ENCODE measurements at places on chromosomes 2 and 18.

DNA sequence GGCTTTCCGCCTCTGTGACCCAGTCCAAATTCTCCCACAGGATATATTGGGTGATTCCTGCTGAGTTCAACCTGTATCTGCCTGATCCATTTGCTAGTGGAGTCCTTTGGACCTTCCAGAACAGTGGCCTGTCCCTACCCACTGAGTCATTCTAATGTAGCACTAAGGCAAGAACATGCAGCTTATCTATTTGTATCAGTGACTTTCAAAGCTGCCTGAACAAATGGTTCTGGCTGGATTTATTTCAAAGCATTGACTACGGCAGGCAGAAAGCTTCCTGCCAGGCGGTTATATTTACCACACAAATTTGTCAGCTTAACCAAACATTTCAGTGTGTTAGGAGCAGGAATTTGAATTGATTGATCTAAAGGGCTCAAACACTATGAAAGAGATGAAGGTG, 613.4 kb downstream of the DCC start:
- H3K4me1 ChIP-seq = no peaks in the 10 kb centered on the region
- no peak overlapping the region for H3K4me3 ChIP-seq
- no peaks in the 10 kb centered on the region for H3K36me3 ChIP-seq
- no peak overlapping the region for H3K27ac ChIP-seq
- no peak for DNase-seq
- no peaks in the 10 kb centered on the region for H3K27me3 ChIP-seq

DNA sequence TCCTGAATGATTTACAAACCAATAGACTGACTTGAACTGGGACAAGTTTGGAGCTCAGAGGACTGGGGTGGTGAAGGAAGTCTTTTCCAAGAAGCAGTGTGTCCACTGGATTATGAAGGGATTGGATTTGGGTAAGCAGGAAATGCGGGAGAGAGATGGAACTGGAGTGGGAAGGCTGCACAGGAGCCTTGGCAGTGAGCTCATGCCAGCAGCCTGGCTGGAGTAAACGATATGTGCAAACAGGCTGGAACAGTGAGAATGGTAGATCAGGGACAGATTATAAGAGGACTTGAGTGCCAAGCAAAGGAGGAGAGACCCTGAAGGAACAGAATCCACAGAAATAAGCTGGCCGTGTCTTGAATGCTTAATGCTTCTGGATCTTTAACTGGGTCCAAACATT, 121.9 kb upstream of the GATA6 start:
- no peak overlapping the region for H3K4me3 ChIP-seq
- H3K36me3 ChIP-seq = no peaks in the 10 kb centered on the region
- DNase-seq = no peak
- peaks cover 37% of the 10 kb centered on the region for H3K4me1 ChIP-seq

DNA sequence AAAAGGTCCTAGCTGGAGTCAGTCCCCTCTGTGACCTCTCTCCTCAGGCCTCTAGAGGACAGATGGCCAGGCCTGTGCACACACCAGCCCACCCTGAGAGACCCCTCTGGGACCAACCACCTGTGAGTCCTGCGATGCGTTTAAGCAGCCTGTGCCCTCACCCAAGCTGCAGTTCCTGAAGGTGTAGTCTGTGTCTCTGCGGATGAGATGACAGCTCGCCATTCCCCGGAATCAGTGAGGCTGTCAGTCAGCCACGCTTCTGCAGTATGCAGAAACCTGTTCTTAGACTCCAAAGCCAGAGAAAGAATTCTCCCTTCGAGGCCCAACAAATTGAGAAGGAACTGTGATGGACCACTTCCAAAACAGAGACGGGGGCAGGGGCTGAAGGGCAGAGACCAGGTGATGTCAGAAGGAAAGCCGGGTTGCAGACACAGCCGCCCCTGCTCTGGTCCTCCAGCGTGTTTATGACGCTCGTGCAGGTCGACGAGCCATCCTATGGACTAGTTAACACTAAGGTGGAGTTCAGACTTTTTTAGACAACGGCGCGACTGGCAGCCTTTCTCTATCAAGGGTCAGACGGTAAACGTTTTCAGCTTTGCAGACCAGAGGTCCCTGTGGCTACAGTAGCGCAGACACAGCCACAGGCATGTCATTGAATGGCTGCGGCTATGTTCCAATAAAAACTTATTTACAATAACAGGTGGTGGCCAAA, 10.2 kb downstream of the MTERF4 start:
- H3K27ac ChIP-seq = no peak overlapping the region
- no peak overlapping the region for H3K4me3 ChIP-seq

DNA sequence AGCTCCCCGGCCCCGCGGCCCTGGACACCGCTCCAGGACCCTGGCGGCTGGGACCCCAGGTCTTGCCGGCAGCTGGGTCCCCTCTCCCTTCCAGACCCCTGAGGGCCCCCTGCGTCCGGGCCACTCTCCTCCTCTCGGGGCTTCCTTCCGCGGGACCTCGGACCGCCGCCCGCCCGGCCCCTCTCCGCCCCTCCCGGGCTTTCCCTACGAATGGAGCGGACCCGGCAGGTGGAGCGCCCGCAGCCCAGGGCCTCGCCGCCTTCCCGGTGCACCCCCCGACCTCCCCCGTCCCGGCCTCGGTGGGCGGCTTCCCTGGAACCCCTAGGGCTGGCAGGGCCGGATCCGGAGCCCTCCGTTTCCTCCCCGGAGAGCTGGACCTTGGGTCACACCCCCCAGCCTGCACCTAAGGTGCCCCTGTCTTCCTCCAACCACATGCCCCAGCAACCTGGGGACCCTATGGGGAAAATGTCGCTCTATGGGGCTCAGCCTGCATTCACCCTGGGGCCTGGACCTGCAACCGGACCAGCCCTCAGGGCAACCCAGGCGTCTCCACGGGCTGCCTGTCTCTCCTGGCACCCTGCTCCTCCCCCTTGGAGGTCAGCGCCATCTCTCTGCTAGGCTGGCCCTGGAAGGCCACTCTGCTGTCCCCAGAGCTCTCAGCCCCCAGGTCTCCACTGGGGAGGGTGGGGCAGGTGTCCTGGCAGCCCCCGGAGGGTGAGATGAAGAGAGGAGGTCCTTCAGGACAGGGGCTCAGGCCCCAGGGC, 730 bp downstream of the B3GNT7 start:
- H3K4me3 ChIP-seq = peak overlapping the region; percentile 64
- no peak for DNase-seq
- no peak overlapping the region for H3K27ac ChIP-seq
- peaks cover 13% of the 10 kb centered on the region for H3K27me3 ChIP-seq
- H3K36me3 ChIP-seq = no peaks in the 10 kb centered on the region

GRCh38 chr2:208156439-208156838, 7.0 kb downstream of the CRYGA start:
- DNase-seq = no peak
- no peaks in the 10 kb centered on the region for H3K27me3 ChIP-seq
- no peak overlapping the region for H3K27ac ChIP-seq

DNA sequence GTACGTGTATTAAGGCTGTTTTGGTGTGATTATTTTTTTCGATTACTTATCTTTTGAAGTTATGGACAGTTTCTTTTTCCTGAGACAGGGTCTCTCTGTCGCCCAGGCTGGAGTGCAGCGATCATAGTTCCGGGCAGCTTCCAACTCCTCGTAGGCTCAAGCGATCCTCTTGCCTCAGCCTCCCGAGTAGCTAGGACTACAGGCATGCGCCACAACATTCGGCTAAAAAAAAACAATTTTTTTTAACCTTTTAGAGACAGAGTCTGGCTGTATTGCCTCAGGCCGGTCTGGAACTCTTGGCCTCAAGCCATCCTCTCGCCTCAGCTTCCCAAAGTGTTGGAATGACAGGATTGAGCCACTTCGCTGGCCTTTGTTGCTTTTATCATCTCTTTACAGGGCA, 945 bp downstream of the HAT1 start:
- DNase-seq = peak; percentile 19
- H3K27me3 ChIP-seq = no peaks in the 10 kb centered on the region
- no peaks in the 10 kb centered on the region for H3K36me3 ChIP-seq
- peaks cover 9% of the 10 kb centered on the region for H3K4me1 ChIP-seq
- H3K4me3 ChIP-seq = peak overlapping the region; percentile 66
- H3K27ac ChIP-seq = peak overlapping the region; percentile 94

DNA sequence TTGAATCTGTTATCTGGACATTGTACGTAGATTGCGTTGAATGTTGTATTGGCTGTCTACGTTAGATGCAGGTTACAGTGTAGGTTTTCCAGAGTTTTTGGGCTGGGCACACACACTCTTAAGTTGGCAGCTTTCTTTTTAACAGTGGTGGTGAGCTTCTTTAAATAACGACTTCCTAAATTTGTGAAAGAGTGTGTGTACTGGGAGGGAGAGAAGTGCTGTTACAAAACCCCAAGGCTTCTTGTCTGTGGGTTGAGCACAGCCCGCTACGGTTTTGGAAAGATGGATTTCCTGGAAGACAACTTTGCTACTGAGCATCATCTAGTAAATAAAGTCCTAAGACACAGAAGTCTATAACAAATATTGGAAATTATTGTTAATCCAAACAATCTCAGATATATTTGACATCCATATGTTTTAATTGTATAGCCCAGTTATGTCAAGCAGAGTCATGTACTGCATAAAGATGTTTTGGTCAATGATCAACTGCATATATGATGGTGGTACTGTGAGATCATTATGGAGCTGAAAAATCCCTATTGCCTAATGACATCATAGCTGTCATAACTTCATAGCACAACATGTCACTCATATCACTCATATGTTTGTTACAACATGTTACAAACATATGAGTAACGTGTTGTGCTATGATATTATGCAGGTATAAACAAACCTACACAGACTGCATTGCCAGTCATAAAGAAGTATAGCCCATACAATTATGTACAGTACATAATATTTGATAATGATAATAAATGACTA, 7.9 kb upstream of the THUMPD2 start:
- H3K27ac ChIP-seq = no peak overlapping the region
- no peaks in the 10 kb centered on the region for H3K4me1 ChIP-seq
- no peak for DNase-seq
- no peaks in the 10 kb centered on the region for H3K36me3 ChIP-seq
- no peak overlapping the region for H3K4me3 ChIP-seq
- no peaks in the 10 kb centered on the region for H3K27me3 ChIP-seq

- peak overlapping the region; percentile 85 for H3K27ac ChIP-seq
- no peaks in the 10 kb centered on the region for H3K36me3 ChIP-seq
- no peak overlapping the region for H3K4me3 ChIP-seq
- DNase-seq = no peak
- no peaks in the 10 kb centered on the region for H3K27me3 ChIP-seq
Measured at GRCh38 chr18:9993521-9994025, 79.8 kb downstream of the VAPA start.

GRCh38 chr2:60623040-60623439, 69.6 kb upstream of the BCL11A start:
- H3K4me3 ChIP-seq = no peak overlapping the region
- H3K36me3 ChIP-seq = no peaks in the 10 kb centered on the region
- DNase-seq = no peak
- peaks cover 2% of the 10 kb centered on the region for H3K27me3 ChIP-seq

GRCh38 chr2:234060236-234060635, 9.7 kb downstream of the SPP2 start:
- H3K27me3 ChIP-seq = no peaks in the 10 kb centered on the region
- no peak overlapping the region for H3K27ac ChIP-seq
- DNase-seq = no peak
- no peaks in the 10 kb centered on the region for H3K4me1 ChIP-seq

DNA sequence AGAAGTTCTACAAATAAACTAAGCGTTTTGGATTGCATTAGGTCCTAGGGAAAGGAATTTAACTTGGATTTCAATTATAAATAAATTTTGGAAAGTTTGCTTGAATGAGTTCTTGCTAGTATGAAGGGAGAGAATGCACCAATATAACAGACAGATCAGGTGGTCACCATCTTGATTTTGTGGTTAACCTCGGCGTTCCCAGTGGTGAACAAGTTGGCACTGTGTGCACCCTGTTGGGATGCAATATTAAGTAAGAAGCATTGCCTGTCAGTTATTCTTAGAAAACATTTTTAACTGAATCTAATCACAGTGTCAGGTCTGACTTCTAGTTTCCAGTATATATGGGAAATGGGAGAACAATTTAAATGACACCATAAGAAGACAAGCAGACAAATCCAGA, 673.4 kb downstream of the SLC4A3 start:
- no peak overlapping the region for H3K4me3 ChIP-seq
- H3K4me1 ChIP-seq = no peaks in the 10 kb centered on the region
- H3K27ac ChIP-seq = no peak overlapping the region
- no peak for DNase-seq
- H3K27me3 ChIP-seq = peaks cover 3% of the 10 kb centered on the region
- H3K36me3 ChIP-seq = no peaks in the 10 kb centered on the region

DNA sequence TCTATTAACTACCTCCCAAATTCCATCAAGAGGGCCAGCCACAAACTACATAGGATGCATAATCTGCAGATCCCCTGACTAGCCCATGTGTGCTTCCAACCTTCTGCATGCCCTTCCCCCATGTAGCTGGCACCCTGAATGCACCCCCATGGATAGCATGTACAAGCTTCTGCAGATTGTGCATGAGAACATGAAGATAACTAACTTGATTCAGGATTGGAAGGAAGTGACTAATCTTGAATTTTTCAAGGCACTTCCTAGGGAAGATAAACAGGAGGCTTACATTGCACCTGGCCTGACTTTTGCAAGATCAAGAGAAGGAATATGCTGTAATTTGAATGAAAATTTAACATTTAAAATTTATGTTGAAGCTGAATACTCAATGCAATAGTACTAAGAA, 66.7 kb downstream of the CDC42EP3 start:
- no peak overlapping the region for H3K27ac ChIP-seq
- no peak overlapping the region for H3K4me3 ChIP-seq
- no peaks in the 10 kb centered on the region for H3K4me1 ChIP-seq
- DNase-seq = no peak
- no peaks in the 10 kb centered on the region for H3K36me3 ChIP-seq

DNA sequence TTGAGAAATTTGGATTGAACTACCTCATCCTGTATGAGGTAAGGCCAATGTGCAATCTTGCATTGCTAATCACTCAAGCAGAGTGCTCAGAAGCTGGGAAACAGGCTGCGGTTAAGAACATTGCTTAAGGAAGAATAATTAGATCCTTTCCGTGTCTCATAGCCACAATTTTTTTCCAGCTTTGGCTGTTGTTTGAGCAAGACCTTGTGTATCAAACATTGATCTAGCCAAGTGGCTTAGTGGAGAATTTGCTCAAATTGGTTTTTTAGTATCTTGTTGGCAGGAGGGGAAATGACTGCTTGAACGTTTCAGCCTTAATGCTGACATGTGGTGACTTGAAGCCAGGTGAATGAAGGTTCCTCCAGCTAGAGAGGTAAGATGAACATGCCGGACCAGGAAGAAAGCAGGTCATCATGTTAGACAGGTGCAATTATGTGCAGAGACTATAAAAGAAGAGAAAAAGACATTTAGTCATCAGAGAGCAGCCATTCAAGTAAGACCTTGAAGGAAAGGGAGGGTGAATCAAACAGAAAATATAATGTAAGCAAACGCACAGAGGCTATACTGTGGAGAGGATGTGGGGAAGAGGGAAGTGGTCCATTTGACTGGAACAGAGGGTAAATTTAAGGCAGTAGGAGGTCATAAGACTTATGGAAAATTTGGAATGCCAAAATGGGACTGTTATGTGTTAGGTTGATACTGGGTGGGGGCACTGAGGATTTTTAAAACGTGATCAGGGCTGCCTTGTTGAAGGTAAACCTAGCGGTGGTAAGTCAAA, 98.9 kb upstream of the CYP1B1 start:
- no peak overlapping the region for H3K27ac ChIP-seq
- H3K4me3 ChIP-seq = no peak overlapping the region
- no peaks in the 10 kb centered on the region for H3K36me3 ChIP-seq
- DNase-seq = peak; percentile 40
- H3K4me1 ChIP-seq = peaks cover 9% of the 10 kb centered on the region
- H3K27me3 ChIP-seq = no peaks in the 10 kb centered on the region

GRCh38 chr2:53865264-53865663, 5.5 kb upstream of the GPR75 start:
- no peak overlapping the region for H3K27ac ChIP-seq
- no peaks in the 10 kb centered on the region for H3K4me1 ChIP-seq
- no peak overlapping the region for H3K4me3 ChIP-seq
- H3K27me3 ChIP-seq = no peaks in the 10 kb centered on the region
- H3K36me3 ChIP-seq = no peaks in the 10 kb centered on the region

Data from hepatocyte (in vitro differentiated cells).